ENCODE measurements at places on chromosomes 6 and 20.

DNA sequence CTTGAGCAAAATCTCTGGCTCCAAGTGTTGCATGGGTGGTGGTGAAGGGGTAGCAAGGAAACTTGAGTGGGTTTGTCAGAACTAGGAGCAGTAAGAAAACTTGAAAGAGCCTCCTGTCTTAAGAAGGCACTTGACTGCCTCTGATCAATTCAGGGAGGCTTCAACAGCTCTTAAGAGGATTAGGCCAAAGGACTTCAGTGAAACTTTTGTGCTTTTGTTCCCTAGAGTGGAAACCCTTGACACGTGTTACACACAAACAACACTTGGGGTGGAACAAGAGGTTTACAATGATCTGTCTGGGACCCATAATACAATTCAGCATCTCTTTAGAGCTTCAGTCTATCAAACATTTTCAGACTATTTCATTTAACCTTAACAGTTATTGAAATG is 80.1 kb upstream of the ARMC2 start:
- DNase-seq, result no peak

DNA sequence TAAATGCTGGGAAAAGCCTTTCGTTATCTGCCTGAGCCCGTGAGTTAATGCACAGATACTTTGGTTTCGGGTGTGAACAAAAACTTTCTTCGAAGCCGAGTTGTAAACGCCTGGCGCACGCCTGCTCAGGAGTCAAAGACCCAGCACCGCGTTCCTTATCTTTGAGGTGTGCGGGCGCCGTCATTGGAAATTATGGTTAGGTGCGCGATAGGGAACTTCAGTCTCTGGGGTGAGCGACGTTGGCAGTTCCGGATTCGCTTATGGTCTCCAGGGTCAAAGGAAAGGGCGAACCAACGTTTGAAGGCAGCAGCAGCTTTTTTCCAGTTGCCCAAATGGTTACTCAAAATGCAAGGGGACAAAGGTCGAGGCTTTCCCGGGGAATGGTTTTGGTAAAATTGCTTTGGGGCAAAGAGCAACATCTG is 853 bp downstream of the SLC22A3 start:
- no peak for DNase-seq

GRCh38 chr6:85493389-85493788 is 43.5 kb downstream of the NT5E start:
- DNase-seq, result no peak

DNA sequence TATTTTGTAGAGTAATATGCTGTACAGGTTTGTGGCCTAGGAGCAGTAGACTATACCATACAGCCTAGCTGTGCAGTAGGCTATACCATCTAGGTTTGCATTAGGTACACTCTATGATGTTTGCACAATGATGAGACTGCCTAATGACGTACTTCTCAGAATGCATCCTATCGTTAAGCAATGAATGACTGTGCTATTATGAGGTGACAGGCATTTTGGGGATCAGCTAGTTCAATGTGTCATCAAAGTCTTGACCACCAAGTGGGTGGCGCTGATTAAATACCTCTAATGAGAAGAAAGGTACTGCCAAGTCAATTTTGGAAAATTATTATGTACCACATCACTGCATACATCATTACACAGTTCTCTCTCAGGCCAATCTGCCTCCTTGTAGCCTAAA is 190.2 kb downstream of the BACH2 start:
- DNase-seq, result no peak

GRCh38 chr6:142200846-142201628 is 54.0 kb downstream of the VTA1 start:
- DNase-seq, result no peak

- DNase-seq, result no peak
These were observed 38.4 kb downstream of the VSTM2L start for GRCh38 chr20:37941332-37941731.

DNA sequence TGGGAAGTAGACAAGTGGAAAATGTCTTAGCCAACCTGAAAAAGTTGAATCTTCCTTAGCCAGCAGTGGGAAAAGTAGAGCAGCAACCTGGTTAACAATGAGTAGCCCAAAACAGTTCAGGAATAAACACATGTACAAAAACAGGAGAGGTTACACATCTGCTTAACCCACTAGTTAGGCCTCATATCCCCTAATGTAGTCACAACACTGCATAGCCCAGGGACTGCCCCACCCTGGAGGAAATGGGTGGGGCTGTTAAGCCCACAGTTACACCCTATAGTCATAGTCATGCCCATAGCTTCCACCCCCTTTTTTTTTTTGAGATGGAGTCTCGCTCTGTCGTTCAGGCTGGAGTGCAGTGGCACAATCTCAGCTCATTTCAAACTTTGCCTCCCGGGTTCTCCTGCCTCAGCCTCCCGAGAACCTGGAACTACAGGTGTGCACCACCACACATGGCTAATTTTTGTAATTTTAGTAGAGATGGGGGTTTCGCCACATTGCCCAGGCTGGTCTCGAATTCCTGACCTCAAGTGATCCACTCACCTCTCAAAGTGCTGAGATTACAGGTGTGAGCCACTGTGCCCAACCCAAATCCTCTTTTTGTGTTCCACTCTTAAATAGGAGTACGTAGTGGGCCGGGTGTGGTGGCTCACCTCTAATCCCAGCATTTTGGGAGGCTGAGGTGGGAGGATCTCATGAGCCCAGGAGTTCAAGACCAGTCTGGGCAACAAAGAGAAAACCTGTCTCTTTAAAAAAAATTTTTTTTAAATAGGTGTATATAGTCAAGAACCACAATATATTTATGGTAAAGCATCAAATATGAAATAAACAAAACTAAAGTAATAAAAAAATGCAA is 24.5 kb downstream of the ILRUN start:
- DNase-seq, result no peak

DNA sequence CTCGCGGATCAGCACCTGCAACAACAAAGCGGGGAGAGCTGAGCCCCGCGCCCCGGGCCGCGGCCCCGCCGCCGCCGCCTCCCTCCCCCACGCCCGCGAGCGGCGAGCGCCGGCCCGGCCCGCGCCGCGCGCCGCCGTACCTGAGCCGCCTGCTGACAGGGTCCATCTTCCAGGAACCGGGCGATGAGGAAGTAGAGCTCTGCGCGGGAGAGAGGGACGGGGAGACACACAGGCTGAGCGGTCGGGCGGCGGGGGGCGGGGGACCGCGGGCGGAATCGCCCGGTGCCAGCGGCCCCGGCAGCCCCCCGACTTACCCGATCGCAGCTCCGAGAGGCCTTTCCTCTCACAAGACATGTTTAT is 359 bp downstream of the PHIP start:
- no peak for DNase-seq

DNA sequence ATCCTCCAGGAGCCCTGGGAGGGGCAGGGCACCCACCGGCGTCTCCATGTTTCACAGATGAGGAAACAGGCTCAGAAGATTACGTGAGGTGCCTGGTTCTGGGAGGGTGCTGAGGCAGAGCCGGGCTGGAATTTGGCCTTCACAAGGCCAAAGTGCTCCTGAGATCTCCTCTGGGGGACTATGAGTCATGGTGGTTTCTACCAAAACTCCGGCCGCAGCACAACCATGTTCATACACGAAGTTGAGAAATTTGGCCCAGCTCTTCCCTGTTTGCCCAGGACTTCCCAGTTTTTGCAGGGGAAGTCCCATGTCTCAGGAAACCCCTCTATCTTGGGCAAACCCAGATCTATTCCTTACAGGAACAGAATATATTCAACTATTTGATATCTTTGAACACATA is 172.9 kb upstream of the CDYL start:
- no peak for DNase-seq

GRCh38 chr6:13413900-13414555 is 73.4 kb downstream of the GFOD1 start:
- no peak for DNase-seq

DNA sequence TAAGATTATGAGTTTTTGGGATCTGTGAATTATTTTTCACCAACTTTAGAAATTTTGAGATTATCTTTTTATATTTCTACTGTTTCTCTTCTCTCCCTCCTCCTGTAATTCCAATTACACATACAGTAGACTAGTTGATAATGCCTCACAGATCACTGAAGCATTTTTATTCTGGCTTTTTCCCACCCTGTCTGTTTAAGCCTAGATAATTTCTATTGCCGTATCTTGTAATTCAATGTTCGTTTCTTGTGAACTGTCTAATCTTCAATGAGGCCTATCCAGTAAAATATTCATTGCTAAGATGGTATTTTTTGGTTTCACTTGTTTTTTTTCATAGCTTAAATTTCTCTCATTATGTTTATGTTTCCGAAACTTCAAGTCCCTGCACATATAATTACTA is 12.0 kb downstream of the MDN1 start:
- no peak for DNase-seq

GRCh38 chr20:1735417-1736089 is 78.0 kb upstream of the SIRPG start:
- DNase-seq, result no peak

DNA sequence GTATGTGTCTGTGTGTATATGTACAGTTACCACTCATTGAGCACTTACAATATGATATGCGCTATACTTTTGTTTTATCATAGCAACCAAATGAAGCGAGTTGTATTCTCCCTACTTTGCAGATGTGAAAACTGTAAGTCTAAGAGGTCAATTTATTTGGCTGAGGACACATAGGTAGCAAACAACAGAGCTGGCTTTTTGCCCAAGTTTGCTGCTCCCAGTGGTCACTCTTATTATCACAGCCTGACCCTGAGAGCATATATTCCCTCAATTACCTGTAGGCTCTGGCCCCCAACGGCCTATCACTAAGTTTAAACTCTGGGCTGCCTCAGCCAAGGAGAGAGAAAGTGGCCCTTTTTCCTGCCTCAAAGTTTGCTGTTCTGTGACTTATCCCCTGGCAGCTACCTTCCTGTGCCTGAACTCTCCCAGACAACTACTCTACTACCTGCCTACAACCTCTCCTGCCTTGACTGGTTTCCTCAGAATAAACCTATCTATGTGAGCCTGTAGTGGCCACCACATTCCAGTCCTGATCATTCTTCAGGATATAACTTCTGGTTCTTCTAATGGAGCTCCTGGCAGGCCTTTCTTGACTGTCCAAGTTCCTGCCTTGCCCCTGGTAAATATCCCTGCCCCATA is 221.8 kb downstream of the FRK start:
- DNase-seq, result no peak

DNA sequence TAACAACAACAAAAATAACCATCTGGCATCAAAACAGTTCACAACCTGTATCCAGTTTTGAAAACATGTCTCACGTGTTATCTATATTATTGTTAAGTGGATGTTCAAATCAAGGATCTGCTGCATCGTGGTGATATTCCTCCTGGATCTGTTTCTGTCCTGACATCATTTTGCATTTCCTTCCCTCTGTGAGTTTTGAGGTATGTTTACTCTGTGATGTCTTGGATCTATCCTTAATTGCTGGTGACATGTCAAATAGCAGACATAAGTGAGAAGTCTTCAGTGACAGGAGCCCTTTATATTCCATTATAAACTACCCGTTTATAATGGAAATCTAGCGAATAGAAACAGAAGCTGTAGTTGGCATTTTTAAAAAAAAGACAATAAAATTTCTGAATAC is 381.8 kb upstream of the NOX3 start:
- no peak for DNase-seq

DNA sequence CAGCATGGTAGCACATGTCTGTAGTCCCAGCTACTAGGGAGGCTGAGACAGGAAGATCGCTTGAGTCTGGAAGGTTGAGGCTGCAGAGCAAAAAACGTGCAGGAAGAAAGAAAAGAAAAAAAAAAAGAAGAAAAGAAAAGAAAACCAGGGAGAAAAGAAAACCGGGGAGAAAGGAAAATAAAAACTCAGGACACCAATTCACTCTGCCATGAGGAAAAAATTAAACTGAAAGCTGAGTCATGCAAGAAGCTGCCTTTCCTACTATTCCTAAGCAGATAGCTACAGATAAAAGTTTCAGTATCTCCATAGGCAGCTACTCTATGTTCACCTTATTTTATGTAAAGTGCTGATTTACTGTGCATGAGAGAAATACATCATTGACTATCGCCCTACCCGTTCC is 10.5 kb downstream of the PTGIS start:
- no peak for DNase-seq

All from skin of body (tissue), 3 donors.